Breast epithelium (tissue), 4 donors: ENCODE measurements at places on chromosomes 3 and 15. TPM values are rescaled to one million over a fixed set of nuclear protein-coding genes. Genes with fewer than 3 reads are reported as not detected.

- DNase-seq = no peak
Observed at GRCh38 chr15:39290711-39291435, 290.0 kb upstream of the THBS1 start.

DNA sequence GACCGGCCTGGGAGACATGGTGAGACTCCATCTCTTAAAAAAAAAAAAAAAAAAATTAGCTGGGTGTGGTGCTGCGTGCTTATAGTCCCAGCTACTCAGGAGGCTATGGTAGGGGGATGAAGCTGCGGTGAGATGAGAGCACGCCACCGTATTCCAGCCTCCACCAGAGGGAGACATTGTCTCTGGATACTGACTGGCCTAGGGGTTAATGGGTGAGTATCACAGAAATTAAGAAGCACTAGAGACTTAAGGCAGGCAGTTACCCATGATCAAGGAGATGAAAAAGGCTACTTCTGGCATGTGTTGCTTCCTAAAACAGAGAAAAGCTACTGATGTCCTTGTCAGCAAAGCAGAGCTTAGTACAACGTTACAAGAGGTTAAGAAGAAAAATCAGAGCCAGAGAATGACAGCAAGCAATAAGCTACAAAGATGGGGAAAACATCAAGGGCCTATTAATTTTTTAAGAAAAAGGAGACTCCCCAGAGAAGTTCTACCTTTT, 8.6 kb downstream of the TFRC start:
- no peak for DNase-seq

DNA sequence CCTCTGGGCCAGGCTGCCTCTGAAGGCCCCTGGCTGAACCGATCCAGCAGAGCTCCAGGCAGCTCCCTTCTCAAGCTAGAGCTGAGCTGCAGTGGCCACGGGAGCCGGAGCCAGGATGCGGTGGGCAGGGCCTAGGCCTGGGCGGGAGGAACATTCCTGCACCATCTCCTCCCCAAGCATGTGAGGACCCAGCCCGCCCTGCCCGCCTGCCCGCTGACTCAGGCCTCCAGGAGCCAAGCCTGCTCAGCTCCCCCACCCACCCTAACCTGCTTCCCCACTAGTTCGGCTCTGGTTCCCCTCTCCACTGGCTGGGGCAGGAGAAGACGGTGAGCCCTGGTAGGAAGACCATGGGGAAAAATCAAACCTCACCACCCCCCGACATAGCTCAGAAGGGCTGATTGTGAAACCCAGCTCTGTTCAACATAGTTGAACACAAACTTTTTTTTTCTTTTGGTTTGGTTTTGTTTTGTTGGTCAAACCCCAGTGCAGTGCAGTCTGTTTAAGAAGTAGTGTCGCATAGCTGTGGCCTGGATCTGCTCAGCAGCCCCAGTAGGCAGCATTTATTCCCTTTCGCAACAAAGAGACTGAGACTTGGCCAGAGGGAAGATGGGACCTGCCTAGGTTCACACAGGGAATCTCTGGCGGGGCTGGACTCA, 13.5 kb downstream of the SNX33 start:
- peak; percentile 89 for DNase-seq

PDIA5 gene
- 11.0 TPM for total RNA-seq
